CD4-positive, alpha-beta T cell treated with Interleukin-6 for 4 hours (primary cell): ENCODE measurements at places on chromosomes 2 and 18.

DNA sequence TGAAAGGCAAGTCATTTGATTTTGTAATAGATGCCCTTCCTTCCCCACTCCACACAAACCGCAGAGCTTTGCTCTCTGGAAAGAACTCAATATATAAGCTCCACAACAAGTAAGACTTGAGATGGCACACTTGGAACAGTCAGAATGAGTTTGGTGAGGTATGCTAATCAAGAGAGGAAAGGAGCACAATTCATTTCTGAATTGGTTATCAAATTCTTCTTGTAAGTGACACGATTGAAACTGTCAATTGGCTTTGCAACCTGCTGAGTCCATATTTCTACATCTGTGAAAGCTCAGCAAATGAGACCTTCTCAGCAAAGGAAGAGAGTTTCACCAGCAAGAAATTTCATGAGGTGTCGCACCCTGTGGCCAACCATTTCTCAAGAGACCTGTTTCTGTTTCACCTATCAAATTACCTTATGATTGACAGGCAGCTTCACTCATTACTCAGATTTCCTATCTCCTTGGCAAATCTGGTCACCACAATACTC, 19.1 kb downstream of the CTLA4 start:
- DNase-seq: no peak

DNA sequence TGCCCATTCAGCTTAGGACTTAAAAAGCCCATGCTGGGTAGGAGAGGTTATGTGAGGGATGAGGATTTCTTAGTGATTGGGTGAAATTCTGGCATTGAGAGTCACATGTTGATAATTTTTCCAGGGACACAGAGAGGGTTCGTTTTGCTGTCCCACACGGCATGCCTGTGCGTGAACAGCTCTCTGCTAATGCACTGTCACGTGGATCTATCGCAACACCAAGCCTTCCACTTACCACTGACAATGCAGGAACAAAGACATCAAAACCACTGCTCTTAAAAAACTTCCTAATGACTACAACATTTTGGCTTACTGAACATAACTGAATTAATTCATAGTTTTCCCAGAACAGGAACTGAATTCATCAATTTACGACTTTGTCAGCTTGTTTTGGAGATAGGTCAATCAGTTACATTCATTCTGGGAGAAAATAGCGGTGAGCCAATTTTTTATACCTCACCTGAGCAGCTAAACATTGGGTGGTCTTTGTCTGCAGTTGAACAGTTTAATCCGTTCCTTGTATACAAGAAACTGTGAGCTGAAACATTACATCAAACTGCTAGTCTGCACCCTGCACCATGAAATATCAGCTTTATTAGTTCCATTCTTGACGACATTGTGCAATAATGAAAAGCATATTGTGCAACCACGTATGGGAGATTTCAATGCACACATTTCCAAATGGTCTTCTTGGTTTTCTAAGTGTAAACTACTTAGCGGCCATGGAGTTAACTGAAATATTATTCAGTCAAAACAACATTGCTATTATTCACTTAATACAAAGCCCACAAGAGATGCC, 127.1 kb downstream of the LPIN1 start:
- no peak for DNase-seq

GRCh38 chr18:53780666-53781065, 443.8 kb downstream of the MBD2 start:
- DNase-seq: no peak

- DNase-seq: no peak
Measured at GRCh38 chr2:135144343-135144742, 92.3 kb downstream of the RAB3GAP1 start.

DNA sequence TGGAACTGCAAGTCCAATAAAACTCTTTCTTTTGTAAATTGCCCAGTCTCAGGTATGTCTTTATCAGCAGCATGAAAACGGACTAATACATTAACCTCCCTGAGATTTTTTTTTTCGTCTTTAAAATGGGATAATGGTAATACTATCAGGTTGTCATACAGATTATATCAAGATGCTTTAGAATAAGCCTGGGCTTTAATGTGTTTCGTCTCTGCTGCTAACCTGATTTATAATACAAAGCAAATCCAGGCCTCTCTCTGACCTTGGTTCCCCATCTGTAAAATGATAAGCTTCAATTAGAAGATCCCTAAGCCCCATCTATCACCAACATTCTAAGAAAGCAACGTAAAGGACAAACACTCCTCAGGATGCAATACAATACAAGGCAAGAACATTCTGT, 283.5 kb downstream of the LRATD1 start:
- no peak for DNase-seq

GRCh38 chr18:2134364-2134763, 436.9 kb downstream of the METTL4 start:
- DNase-seq: no peak

- no peak for DNase-seq
Measured at GRCh38 chr18:56269958-56270357, 368.4 kb downstream of the TXNL1 start.

DNA sequence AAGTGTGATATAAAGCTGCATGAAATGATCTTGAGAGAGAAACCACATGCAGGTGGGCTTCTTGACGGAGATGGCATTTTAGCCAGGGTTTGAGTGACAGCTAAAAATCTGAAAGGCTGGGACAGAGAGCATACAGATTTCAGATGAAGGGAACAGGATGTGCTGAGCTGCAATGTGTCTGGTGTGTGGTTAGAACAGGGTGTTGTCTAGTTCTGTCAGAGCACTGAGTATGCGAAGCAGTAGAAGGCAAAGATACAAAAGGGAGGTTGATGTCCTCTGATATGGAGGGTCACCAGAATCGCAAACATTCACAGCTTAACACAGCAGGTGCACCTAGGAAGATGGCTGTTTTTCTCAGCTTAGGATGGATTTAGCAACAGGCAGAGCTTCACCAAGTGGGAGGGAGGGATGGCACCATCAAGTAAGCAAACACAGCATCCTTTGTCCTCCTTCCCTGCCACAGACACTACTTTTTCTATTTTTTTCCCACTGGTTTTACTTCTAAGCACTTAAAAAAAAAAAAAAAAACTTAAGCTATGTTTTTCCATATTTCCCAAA, 182.5 kb downstream of the TMX3 start:
- DNase-seq: no peak

GRCh38 chr2:42446503-42447271, 47.1 kb downstream of the KCNG3 start:
- no peak for DNase-seq

DNA sequence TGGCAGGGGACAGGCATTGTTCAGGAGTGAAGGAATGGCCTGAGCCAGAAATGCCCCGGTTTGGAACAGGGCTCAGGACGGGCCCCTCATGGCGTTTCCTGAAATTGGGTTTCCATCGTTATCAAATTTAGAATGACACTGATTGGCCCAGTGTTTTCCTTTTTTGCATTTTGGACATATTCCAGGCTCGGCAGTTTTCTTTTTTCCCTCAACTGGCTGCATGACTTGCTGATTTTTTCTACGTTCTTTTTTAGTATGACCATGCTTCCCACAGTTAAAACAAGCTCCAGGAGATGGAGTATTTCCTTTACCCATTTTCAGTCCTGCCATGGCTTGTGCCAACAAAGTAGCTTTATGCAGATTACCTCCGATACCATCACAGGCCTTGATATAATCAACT, 20.4 kb upstream of the LYG2 start:
- DNase-seq: no peak

GRCh38 chr2:241309684-241310117, 5.8 kb downstream of the HDLBP start:
- DNase-seq: peak; percentile 85

- DNase-seq: no peak
Measured at GRCh38 chr2:131056204-131056931, 36.9 kb downstream of the FAM168B start.

DNA sequence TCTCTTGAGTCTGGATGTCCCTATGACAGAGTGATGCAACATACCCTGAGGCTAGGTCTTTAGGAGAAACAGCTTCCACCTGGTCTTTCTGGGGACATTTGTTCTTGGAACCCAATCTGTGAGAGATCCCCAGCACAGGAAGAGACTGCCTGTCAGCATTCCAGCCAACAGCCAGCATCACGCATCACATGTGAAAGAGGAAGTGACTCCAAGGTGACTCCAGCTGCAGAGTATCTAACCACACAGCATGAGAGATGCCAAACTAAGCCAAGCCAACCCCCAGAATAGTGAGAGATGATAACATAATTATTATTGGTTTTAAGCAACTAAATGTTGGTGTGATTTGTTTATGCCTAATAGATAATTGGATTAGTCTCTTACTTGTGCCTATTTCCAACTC, 35.7 kb downstream of the C18orf63 start:
- DNase-seq: no peak

- DNase-seq: no peak
Measured at GRCh38 chr2:44233450-44234128, 41.7 kb upstream of the SLC3A1 start.

DNA sequence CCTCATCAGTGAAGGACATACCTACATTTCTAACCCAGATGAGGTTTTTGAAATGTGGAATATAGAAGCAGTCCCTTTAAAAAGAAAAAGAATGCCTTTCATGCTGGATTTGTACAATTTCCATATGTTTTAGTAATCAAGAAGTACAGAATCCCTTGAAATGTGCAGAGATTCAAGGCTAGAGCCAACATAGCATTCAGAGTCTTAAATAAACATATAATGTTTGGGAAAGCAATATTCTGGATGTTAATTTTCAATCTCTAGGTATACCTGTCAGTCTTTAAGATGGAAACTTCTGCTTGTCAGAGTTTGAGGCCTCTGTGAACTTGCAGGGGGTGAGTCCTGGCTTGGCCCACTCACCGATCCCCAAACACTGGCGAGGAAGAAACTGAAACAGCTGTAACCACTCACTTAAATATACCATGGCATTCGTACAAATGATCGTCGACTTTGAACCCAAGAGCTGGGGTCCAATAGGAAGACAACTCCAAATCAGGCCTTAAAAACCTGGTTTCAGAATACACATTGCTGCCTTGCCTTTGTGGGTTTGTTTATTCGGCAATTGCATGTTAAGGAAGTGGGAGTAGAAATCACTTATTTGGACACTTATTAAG, 132.8 kb upstream of the NCK2 start:
- no peak for DNase-seq

DNA sequence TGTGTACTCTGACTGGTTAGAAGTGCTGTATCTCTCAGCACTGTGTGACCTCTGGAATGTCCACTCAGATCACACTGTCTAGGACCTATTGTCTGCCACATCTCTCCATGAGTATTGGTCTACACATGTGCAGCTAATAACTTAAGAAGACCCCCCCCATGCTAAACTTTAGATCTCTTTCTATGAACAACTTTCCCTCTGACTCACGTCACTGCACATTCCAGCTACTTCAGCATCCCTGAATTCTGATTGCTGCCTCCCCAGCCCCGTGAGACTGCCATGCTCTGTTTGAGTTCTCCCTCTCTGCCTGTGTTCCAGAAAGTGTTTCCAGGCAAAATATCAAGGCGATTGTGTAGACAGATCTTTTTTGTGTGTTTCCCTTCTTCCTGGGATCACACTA, 41.8 kb downstream of the RAPGEF4 start:
- no peak for DNase-seq

GRCh38 chr18:49921318-49921985, 108.1 kb upstream of the ACAA2 start:
- DNase-seq: no peak

- DNase-seq: no peak
Measured at GRCh38 chr18:64893349-64893748, 744.5 kb upstream of the LINC00305 start.

DNA sequence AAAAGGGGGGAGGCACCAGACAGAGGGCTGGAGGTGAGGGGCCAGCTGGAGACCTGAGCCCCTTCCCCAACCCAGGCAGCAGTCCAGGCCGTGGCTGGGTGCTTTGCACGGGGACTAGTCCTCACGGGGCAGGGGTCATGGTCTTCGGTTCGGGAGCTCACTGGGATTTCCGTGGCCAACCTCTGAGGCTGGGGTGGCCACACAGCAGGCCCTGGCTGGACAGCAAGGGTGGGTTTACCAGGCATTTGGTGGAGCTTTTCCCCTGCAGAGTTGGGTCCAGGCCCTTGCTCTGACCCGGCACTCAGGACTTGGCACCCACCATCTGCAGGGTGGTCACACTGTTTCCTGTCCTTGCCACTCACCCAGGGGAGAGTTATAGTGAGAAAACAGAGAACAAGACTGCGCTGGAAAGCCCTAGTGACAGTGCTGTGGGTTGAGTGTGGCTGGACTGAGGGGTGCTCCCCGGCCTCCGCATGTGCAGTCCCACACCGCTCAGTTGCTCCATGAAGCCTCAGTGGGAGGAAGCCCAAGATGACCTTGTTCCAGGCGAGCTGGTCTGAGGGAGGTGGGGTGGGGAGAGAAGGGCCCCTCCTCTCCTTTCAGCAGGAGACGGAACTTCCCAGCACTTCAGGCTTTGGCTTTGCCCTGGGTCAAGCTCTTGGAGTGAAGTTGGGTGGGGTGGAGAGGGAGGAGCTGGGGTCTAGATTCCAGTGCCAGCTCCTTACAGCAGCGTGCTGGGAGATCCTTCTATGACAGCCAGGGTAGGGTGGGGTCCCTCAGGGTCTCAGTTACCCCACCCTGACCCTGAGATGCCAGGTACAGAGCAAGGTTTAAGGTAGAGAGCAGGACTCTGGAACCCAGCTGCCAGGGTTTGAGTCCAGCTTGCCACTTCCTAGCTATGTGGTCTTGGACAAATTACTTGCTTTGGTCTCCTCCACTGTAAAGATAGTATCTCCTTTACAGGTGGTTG, 219.8 kb downstream of the DYSF start:
- no peak for DNase-seq

GRCh38 chr2:20935168-20935775, 108.6 kb downstream of the APOB start:
- no peak for DNase-seq

- DNase-seq: peak; percentile 60
Measured at GRCh38 chr2:190649035-190649797, at the start of gene NAB1. TSS of gene NAB1 (plus strand) at chr2:190649083. CDS start at chr2:190659177, 10,094 bp downstream.

DNA sequence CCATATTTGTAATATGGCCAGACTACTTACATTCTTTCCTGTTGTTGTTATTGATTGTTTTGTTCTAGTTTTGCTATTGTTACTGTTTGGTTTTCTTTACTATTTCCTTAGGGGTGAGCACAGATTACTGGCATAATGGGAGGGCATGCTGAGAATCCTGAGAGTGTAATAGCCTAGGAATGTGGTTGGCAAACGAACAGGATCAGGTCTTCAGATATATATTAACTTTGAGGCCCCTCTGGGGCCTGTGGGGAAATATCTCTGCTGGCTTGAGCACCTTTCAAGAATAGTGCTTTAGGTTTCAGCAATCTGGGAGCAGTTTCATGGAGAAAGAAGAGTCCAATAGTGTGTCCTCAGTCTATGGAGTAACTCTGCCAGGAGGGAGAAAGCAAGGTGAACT, 144.4 kb downstream of the THSD7B start:
- DNase-seq: no peak

- DNase-seq: no peak
Measured at GRCh38 chr2:145572238-145572637, 1052.3 kb upstream of the ZEB2 start.

DNA sequence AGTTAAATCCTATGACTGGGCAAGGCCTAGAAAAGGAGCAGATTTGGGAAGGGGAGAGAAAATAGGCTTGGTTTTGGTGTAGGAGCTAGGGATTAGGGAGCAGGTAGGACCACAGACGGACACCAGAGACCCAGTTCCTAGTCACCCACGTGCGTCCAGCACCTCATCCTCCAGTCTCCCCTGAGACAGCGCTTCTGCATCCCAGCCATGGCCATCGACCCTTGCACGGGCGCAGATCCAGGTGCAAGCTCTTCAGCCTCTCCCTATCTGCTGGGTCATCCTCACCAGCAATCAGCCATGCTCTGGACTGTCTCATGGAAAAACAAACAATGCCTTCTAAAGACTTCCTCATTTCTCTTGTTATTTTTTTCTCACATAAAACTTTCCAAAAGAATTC, 246.8 kb upstream of the RAB6C start:
- no peak for DNase-seq

GRCh38 chr2:60764736-60765534, 8.9 kb downstream of the PAPOLG start:
- DNase-seq: no peak
